Esophagus squamous epithelium (tissue), 5 donors: ENCODE measurements at places on chromosomes 6 and 20.
A peak's percentile ranks its signal among the peaks of the same experiment; 100 is the strongest.

GRCh38 chr6:134802426-134803058 is 147.4 kb downstream of the ALDH8A1 start:
- DNase-seq: no peak

DNA sequence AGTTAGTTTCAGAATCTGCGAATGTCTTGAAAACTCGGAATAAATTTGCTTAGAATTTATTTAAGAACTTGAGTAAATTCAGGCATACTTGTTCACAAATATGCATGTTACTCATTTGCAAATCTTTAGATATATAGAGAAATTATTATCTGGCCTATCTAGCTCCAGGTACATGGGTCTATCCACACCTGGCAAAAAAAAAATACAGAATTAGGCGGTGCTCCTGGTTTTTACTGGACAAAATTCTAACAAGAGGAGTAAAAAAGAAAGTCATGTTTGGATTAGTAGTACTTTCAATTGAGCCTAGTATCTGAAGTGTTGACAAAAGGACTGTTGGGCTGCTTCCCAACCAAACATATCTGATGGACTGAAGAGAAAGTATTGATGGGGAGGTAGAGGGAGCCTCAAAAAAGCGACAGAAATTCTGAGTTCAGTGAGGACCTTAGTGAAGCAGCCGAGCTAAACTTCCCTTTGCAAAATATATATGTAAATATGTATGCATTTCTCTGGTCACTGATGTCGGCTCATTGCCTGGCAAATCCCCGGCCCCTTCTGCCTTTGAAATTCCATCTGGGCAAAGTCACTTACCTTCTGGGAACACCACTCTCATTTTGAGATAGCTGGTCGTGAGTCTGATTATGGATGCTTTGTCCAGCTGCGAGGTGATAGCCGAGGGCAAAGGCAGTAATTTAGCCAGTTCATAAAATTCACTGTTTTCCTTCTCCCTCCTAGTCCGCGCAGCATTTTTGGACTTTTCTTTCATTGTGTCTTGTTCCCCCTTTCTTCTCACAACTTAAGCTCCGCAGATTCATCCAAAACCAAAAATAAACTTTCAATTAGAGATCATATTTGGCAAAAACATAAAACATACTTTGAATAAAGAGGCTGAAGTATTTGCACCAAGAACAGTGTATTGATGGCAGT is 1.8 kb downstream of the SIM1 start:
- DNase-seq: no peak

- no peak for DNase-seq
These were observed 41.0 kb downstream of the CYP24A1 start for GRCh38 chr20:54132612-54133433.

- DNase-seq: no peak
These were observed 218.6 kb downstream of the SYNE1 start for GRCh38 chr6:152418551-152418950.

DNA sequence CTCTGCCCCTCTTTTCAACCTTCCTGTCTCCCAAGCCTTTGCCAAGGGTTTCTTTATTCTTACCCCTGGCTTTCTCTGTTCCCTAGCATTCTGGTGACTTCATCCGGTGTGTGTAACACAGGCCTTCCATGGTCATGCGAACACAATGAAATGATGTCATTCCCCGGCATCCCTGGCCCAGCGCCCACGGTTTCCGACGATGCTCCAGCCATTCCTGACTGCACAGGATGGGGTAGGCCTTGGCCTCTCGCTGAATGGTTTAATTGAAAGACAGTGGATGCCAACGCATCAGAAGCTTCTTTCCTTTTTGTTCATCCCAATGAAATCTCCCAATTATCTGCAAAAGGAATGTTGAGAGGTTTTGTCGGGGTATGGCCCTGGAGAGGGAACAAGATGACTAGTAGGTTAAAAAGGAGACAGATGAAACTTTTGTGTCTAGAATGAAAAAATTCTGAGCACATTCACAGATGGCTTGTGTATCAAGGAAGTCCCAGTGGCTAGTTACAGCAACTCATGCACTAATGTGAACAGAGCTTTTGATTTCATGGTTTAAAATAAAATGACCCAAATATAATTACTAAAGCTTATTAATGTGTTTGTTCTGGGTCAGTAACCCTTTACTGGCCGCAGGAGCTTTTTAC is 655.0 kb downstream of the QKI start:
- no peak for DNase-seq

DNA sequence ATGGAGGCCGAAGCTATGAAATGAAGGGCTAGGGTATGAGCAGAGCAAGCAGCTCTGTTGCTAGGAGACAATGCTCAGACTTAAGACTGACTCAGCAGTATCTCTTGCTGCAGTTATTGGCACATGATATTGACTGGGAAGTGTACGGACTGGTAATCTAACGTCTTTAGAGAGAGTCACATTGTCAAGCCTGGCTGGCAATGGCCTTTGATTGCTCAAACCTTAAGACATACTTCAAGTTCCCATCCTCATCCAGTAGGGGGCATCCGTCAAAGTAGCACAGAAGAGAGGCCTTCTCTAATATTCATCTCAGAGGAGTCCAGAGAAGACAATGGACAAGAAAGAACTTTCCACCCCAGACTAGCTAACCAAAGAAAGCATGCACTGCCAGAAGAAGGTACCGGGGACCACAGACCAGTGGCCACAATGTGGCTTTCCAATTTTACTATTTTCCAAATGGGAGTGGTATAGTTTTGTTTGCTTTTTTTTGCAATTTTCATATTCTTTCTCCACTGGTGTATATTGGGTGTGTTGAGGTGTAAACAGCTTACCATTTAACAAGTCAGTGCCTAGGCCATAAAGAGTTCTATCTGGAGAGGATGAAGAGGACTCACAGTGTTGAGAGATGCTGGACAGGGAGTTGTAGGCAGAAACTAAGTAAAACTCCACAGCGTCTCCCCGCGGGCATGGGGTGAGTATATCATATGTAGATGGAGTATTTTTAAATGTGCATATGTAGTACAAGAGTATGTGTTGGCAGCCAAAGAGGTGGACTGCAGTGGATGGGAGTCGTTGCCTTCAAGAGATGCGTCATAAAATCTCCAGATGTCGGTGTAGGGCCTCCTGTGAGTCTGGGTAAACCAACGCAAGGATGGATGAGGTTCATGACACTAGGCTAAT is 36.7 kb downstream of the LRFN2 start:
- no peak for DNase-seq

GRCh38 chr20:51425347-51426106 is 117.0 kb downstream of the NFATC2 start:
- no peak for DNase-seq

DNA sequence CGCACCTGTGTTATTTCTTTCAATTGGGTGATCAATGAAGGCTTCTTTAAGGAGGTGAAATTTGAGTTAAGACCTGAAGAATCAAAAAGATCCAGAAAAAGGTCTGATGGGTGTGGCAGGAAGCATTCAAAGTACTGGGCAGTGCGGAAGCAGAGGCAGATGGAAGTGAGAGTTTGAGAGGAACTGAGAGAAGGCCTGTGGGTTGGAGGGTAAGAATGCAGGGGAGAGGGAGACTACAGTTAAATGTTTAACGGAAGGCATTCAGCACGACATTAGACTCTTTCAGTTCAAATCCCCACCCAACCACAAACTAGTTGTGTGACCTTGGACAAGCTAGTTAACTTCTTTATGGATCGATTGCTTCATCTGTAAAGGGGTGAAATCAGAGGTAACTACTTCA is 50.5 kb upstream of the GCM1 start:
- no peak for DNase-seq

DNA sequence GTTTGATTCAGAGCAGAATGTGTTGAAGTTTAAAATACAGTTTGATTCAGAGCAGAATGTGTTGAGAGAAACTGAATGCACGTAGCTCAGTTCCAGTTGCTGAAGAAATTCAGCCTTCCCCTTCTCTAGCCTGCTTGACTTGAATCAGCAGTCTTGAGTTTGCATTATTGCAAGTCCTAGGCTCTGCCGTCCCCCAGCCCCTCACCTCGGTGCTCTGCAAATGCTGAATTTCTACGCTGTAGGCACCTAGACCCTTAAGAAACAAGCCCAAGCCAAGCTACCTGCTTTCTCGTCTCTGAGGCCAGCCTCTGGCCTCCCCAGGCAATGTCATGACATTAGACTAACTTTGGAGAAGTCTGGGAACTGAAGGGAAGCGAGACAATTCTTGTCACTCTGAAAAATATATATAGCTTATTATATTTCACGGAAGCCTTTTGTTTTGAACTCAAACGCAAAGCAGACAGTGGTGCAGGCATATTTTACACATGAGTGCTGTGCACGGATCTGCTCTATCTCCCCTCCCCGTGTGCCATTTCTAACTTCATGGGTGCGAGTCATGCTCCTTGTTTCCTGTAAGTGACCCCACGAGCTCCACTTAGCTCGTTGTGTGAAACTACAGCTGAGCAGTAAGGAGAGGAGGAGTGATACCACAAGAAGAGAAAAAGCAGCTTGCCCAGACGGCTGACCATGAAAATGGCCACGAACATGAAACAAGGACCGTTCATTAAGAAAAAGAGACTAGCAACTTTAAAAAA is 71.4 kb upstream of the DUSP22 start:
- no peak for DNase-seq

DNA sequence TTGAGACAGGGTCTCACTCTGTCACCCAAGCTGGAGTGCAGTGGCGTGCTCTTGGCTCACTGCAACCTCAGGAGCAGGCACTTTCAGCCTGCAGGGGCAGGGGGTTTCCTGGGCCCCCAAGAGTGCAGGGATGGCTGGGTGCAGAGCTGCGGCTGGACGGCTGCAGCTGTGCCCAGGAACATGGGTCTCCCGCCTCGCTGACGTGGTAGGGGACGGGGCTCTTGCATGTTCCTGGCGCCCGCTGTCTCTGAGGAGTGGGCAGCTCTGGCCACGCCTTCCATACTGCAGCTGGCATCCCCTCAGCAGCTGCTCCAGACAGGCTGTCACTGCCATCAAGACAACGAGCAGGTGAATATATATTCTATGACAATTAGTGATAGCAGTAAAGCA is 2.2 kb upstream of the DEK start:
- no peak for DNase-seq

- no peak for DNase-seq
These were observed 14.9 kb upstream of the BLOC1S5 start for GRCh38 chr6:8079126-8079525.

- DNase-seq: no peak
These were observed 3.4 kb upstream of the DUSP22 start for GRCh38 chr6:288866-289265.

DNA sequence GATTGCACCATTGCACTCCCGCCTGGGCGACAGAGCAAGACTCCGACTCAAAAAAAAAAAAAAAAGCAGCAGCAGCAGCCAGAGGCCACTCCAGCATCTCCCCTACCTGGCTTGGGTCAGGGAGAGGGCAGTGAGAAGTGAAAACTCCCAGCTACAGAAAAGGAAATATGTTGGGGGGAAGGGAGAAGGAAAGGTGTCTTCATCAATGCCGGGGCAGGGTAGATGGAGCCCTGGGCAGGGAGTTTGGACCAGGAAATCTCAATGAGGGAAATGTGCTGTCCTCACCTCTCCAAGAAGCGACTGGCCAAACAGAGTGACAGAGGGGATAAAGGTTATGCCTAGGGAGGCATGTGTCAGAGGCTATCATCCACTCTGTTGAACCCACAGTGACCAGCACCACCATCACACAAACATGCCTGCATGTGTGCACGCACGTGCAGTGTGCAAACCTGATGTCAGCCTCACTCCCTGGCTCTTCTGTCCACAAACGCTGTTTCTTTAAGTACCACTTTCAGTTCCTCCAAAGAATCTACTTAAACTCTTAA is 887 bp upstream of the AIF1 start:
- DNase-seq: no peak

DNA sequence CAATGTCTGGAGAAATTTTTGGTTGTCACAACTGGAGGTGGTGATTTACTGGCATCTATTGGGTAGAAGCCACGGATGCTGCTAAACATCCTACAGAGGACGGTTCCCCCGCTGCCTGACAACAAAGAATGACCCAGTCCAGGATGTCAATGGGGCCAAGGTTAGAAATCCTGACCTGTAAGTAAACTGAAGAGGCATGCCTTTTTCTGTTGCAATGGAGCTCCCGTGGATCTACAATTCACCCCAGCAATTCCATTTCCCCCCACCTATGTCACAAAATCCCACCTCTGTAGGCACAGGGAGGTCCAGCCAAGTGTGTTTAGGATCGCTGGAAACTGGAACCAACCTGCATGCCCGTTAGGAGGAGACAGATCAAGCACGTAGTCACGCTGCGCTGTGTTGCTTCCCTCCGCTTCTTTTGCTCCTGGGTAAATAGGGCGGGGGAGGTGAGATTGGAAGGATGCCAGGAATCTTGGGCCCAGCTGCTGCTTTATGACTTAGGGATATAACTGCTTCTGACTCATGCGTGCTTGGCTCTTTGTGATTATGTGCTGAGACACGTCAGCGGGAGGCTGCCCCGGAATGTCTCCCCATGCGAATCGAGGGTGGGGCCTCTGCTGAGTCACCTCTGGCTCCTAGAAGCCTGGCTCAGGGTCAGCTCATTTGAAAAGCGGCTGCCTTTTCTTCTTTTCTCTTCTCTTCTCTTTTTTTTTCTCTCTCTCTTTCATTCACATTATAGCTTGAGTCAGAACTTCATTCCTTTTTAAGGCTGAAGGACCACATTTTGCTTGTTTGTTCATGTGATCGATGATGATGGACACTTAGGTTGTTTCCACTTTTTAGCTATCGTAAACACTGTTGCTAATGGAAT is 12.4 kb upstream of the PEDS1 start:
- DNase-seq: peak; percentile 76

- DNase-seq: no peak
These were observed 26.0 kb upstream of the MYMX start for GRCh38 chr6:44190715-44191114.

DNA sequence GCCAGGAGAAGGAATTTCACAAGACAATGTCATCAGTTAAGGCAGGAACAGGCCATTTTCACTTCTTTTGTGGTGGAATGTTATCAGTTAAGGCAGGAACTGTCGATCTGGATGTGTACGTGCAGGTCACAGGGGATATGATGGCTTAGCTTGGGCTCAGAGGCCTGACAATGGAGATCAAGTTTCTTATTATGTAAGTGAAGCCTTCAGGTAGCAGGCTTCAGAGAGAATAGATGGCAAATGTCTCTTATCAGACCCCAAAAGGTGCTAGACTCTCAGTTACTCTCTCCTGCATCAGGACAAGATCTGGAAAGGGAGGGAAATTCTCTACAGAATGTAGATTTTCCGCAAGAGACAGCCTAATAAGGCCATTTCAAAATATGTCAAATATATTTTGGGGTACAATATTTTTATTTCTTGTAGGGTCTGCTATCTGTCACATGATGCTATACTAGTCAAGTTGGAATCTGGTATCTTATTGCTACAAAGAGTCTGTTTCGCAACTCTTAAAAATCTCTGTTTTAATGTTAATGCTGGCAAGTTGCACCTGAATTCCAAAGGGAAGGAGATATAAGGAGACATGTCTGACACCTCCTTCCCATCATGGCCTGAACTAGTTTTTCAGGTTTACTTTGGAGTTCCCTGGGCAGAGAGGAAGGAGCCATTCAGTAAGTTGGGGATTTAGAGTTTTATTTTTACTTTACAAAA is 48.8 kb downstream of the TRDN start:
- DNase-seq: no peak

GRCh38 chr20:31751126-31751525 is 12.0 kb downstream of the TPX2 start:
- no peak for DNase-seq
